ENCODE measurements at places on chromosomes 16 and 17.

GRCh38 chr17:12256380-12256995 lies 235.8 kb downstream of the MAP2K4 start:
- peak; percentile 8 for DNase-seq

DNA sequence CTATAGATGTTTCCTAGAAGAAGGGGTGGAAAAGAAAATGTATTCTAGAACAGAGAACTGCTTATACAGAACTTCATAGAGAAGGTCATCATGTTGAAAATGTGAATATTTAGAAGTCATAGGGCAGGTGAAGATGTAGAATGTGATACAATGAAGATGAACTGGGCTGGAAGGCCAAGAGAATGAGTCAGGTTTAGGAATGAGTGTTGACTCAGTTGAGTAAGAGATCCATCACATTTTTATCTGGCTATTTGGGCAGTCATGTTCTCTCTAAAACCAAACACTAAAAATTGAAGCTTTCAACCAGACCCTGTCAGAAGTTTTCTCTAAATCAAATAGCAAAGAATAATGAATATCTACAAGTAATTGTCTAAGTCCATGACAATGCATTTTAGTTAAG lies 660.5 kb downstream of the KCNJ2 start:
- no peak for DNase-seq

- no peak for DNase-seq
Measured at GRCh38 chr17:56230660-56231059, 77.4 kb downstream of the ANKFN1 start.

GRCh38 chr17:30238387-30239088 lies 3.0 kb upstream of the SLC6A4 start:
- DNase-seq: no peak
